Mesenteric fat pad (tissue), 1 donor: ENCODE measurements at places on chromosomes 5 and 9. TPM values are rescaled to one million over a fixed set of nuclear protein-coding genes. Genes with fewer than 3 reads are reported as not detected.

DNA sequence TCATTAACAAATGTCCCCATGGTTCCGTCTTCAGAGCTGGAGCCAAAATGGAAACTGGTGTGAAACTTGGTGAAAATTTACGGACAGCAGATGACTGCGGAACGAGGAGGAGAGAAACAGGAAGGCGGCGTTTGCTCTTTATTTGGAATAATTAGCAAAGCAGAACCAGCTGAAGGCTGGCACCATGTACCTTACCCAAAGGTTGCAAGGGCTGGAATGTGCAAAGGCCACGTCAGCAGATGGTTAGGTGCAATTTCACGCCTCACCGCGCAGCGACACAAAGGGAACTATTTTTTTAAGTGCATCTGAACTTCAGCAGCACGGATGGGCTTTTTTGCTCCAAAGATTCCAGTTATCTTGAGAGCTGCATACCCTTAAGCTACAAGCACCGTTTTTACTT, 127.4 kb downstream of the COL23A1 start:
- DNase-seq = peak; percentile 51

DNA sequence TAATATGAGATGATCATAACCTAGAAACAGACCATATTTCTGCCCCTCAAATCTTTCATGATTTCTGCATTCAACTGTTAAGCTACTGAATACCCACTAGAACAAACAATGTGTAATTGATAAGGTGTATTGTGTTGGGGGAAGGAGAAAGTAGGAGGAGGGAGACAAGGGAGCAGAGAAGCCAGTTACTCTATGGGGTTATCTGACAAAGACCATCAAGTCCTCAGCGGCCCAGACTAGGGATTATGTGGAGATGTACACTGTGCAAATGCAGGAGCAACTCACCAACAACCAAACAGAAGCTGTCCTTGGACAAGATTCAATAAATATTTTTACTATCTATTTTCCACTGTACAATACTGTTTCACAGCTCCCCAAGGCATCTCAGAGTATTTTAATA, 2.7 kb downstream of the NRG2 start:
- DNase-seq = no peak

GRCh38 chr5:144230806-144231205, 60.1 kb downstream of the KCTD16 start:
- no peak for DNase-seq

The FUT7 gene
- total RNA-seq = 0.55 TPM
